ENCODE measurements at places on chromosomes 3 and 15. TPM values are rescaled to one million over a fixed set of nuclear protein-coding genes. Genes with fewer than 3 reads are reported as not detected.

GRCh38 chr3:26932752-26933151 is 310.2 kb downstream of the LRRC3B start:
- ATAC-seq = no peak

Gene RBP2
- total RNA-seq = not detected

- ATAC-seq = no peak
These were observed 159.2 kb downstream of the MEGF11 start for GRCh38 chr15:66094331-66094730.

GRCh38 chr3:36954452-36955134 is 9.7 kb upstream of the TRANK1 start:
- ATAC-seq = no peak

DNA sequence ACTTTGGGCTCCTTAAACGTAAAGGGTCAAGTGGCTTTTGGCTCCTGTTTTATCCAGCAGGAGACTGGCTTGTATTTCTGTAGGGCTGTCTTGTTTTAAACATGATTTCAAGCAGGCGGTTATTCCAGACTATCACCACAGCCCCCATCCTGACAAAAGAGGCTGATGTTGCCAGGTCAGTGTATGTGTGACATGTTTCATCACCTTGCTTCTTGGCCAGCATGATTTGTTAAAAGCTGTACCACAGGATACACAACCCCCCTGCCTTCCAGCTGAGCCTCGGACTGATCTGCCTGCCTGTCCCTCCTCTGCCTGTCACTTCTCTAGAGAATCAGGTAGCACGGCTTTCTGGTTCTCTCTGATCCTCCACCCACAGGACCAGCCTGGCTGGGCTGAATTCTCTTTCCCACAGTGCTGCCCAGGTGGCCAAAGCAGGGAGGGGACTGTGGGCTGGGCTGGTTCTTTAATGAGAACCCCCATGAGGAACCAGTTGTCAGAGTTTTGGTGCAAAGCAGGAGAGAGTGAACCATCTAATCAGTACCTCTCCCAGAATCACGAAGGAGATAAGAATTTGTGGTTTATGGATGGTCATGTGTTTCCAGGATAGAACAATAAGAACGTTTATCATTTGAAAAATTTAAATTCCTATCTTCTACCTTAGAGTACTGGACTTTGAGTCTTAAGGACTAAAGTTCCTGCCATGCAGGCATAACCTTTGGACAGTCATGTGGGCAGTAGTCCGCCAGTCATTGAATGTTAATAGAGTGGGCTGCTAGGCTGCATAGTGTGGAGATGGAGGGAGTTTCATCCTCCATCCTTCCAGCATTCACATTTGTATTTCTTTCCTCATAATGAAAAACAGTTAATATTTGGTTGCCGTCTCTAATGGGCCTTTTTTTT is 8.8 kb downstream of the ABHD6 start:
- no peak for ATAC-seq

Gene B3GNT5
- total RNA-seq = 70.7 TPM

Gene TF
- 63.3 TPM for total RNA-seq

DNA sequence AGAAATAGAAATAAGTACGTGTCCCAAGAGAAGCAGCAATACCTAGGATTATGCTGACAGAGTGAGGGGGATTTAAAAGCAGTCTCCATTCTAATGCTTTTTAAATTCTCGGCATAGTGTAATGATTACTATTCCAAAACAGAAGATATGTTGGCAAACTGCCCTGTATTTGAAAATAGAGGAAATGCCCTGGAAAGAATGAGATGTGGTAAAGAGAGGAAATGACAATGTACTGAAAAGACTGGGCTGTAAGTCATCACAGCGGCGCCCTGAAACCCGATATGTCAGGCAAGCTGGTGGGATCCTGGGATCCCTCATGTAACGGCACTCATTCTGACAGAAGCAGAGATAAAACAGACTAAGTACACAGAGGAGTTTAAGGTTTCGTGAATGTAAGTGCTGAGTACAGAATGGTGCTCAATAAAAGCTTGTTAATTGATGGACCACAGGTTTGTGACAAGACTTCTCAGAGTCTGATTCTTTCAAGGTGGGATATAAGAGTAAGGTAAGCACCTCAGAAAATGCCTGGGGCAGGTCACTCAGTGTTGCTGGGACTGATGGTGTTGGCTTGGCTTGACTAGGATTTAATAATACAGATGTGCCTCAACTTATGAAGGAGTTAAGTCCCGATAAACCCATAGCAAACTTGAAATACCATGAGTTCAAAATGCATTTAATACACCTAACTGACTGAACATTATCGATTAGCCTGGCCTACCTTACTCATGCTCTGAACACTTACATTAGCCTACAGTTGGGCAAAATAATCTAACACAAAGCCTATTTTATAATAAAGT is 91.4 kb downstream of the NFKBIZ start:
- no peak for ATAC-seq

DNA sequence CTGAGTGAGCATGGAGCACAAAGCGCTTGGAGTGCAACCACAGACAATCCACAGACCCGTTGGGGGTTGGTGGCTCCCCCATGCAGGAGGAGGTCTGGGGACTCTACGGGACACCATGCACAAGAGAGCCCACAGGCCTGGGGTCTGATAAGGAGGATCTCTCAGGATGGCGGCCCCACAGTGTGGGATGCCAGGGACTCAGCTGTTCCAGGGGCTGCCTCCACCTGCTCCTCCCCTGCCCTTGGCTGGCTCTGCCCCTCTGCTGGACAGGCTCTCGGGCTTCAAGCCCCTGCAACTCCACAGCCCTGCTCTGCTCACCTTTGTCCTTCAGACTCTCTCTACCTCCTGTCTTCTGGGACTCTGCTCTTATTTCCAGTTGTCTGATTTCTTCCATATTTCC is 184.5 kb upstream of the CHRNA7 start:
- no peak for ATAC-seq

DNA sequence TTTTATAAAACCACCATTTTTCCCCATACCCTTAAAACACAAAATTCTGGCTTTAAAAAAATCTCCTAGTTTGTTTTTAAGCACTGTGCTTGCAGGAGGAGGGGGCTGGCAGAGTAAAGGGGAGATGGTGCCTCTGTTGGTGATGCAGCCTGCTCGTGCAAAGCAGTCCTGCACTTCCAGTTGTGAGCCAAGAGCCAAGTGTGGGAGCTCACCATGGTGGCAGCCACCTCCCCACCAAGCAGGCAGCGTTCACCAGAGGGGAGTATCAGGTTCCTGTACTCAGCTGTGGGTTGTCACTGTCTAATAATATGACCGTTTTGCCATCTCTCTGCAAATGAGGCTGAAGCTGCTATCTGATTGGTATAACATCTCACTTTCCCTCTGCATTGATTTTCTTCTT is 164.8 kb downstream of the SYNPR start:
- ATAC-seq = no peak

DNA sequence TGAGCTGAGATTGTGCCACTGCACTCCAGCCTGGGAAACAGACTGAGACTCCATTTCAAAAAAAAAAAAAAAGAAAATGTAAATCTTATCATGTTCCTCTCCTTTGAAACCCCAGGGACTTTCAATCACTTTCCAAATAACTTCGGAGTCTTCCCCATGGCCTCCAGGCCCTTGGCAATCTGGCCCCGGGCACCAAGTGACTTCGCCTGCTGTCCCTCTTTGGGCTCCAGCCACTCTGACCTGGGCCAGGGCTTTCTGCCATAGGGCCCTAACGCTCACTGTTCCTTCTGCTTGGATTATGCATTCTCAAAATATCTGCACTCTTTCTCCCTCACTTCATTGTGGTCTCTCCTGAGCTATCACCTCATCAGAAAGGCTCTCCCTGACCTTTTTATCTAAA is 260.9 kb downstream of the KLF13 start:
- ATAC-seq = no peak

Gene GP5
- 0.08 TPM for total RNA-seq

DNA sequence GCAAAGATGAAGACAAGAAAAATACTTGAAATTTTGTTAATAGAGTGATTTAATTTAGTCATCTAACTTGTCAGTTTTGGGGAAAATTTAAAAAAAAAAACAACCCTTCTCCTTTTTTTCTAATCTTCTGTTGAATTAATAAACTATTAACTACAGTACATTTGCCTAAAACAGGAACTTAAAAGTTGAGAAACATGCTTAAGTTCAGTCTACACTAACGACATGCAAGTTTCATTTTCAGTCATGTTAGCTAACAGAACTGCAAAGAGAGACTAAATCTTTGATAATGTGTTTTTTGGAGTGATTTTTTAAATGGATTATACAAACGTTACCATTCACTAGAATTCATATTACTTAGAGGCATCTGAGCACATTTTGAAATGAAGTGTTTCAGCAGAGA is 71.9 kb upstream of the MBNL1 start:
- no peak for ATAC-seq

DNA sequence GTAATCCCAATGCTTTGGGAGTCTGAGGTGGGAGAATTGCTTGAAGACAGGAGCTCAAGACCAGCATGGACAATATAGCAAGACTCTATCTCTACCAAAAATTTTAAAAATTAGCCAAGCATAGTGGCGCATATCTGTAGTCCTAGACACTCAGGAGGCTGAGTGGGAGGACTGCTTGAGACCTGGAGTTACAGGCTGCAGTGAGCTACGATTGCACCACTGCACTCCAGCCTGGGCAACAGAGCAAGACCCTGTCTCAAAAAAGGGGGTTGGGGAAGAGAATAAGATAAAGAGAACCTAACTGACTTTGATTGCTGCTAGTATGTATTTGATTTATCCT is 755 bp downstream of the CD200R1 start:
- peak; percentile 27 for ATAC-seq

- no peak for ATAC-seq
These were observed at the start of gene SLC7A14 for GRCh38 chr3:170585937-170586310. Gene SLC7A14, minus strand, starts transcription at chr3:170586075. Its CDS starts 59,139 bp downstream, at chr3:170526936.

DNA sequence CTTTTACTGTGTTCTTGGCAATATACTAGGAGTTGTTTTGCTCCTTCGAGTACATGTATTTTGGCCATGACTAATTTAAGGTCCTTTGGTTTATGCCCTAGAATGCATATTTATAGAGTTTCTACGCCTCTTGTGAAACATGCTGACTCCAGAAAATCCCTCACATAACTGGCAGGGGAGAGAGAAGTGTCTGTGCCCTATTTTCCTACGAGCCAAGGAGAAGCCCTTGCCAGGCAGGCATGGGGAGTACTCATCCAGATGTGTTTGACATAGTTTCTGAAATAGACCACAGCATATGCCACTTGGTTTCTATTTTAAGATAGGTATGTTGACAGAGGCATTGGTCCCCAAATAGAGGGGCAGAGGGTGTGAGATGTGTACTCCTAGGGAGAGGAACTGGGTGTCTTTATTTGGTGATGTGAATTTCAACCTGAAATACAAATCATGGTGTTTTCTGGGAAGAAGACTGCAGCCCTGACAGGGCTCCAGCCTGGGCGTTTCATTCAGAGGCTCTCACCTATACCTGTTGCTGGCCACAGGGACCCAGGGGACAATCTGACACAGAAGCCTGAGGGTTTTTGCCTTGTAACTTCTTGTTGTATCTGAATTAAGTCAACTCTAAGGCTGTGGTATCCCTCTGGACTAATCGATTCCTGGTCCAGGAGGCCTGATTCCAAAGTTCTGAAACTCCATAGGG is 267.8 kb upstream of the C2CD4B start:
- ATAC-seq = no peak

Gene CRABP1
- total RNA-seq = not detected

Gene SPPL2A
- total RNA-seq = 52.8 TPM

- no peak for ATAC-seq
These were observed 46.2 kb downstream of the TRIM69 start for GRCh38 chr15:44782516-44782915.

- ATAC-seq = peak; percentile 79
These were observed 55.5 kb downstream of the LRRC28 start for GRCh38 chr15:99306694-99307338.

DNA sequence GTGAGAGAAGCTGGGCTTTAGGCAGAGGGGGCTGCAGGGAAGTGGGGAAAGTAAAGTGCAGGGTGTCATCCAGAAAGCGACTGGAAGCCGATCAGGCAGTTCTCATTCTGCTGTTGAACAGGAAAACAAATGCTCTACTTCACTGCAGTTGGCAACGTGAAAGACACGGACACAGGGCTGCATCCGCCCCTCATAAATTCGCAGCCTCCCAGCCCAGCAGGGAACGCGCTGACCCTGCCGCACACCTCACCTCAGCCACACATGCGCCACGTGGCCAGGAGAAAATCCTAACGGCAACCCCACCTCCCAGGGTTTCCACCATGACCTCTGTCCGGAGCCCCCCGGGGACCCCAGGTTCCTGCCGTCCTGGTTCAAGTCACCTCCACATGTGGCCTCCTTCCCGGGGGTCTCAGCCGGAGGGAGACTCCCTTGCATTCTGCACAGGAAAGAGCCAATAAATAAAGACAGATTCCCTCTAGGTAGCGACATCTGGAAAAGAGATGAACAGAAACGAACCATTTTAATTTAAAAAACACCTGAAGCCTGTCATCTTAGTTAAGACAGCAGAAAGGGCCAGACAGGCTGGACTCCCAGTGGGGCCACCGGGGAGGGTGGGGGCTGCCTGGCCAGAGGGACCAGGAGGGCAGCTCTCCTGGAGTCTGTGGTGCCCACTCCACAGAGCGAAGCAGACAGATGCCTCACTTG is 118.7 kb downstream of the TMEM266 start:
- no peak for ATAC-seq

DNA sequence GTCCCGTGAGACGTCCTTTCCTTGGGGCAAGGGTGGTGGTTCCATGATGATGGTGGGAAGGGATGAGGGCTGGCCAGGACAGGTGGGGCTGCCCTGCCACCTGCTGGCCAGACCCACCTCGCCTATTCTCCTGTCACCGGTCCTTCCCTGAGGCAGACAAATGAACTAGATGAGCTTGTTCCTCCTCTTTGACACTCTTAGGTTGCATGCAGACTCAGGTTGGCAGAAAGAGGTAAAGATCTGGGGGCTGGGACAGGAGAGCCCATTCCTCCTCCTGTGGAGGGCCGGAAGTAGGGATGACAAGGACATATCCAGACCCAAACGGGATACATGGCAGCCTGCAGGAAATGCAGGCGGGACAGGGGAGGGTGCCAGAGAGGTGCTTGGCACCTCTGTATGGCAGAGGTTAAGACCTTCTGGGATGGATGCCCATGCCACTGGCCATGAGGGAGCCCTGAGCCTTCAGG is 38.6 kb downstream of the ACSBG1 start:
- peak; percentile 82 for ATAC-seq

Gene EID1
- total RNA-seq = 30.7 TPM

- no peak for ATAC-seq
These were observed 39.0 kb upstream of the CBLB start for GRCh38 chr3:105907777-105908176.

DNA sequence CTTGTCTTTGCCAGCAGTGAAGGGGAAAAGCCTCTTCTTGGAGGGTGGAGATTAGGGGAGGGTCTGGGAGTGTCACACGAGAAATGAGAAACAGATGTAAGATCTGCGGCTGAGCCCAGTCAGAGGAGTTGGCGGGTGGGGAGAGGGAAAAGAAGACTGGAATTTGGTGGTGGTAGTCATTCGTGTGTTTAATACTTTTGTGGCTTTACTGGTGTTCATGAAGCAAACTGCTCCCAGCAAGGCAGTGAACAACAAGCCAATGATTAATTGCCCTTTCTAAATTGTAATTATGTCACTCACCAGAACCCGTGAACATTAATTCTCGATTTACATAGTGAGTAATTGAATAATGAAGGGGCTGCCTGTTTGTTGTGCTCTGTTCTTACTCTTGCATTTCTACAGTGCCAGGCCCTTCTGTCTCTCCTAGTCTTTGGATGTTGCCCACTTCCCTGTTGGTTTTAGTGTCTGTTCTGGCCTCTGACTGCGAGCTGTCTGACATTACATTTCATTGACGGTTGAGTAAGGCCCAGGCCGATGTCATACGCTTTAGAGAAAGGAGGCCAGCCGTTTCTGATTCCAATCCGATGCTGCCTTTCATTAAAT is 78.0 kb downstream of the CHCHD6 start:
- ATAC-seq = peak; percentile 73

- ATAC-seq = peak; percentile 74
These were observed 35.1 kb upstream of the FRMD4B start for GRCh38 chr3:69420781-69421520.
